ENCODE measurements at places on chromosomes 6 and 20. TPM values are rescaled to one million over a fixed set of nuclear protein-coding genes. Genes with fewer than 3 reads are reported as not detected.

Gene OR12D1
- not detected for total RNA-seq

Gene PRRT1
- total RNA-seq = not detected

Gene EDEM2
- total RNA-seq = 80.3 TPM

Gene EDN1
- 12.5 TPM for total RNA-seq

Gene POPDC3
- total RNA-seq = not detected

Gene ADGRF4
- 0.37 TPM for total RNA-seq

Gene SLPI
- not detected for total RNA-seq

Gene ARMC12
- total RNA-seq = not detected

Gene BPIFB2
- total RNA-seq = not detected

Gene ALDH5A1
- total RNA-seq = 1.8 TPM

Gene RAET1G
- total RNA-seq = 20.6 TPM

Gene REV3L
- 23.1 TPM for total RNA-seq

Gene GMDS
- total RNA-seq = 22.4 TPM

Gene TGM3
- not detected for total RNA-seq

Gene FNDC11
- not detected for total RNA-seq

Gene JAG1
- 10.9 TPM for total RNA-seq

Gene ASIP
- total RNA-seq = not detected

Gene OOEP
- total RNA-seq = not detected

Gene TRIM15
- total RNA-seq = not detected

Gene ELOVL5
- total RNA-seq = 190 TPM

Gene NELFE
- 228 TPM for total RNA-seq

Gene RNF39
- not detected for total RNA-seq

Gene ZNF512B
- 7.7 TPM for total RNA-seq

Gene ELOVL2
- total RNA-seq = 7.1 TPM

Gene TRMT6
- total RNA-seq = 31.3 TPM
